Stimulated activated CD8-positive, alpha-beta memory T cell treated with anti-CD3 and anti-CD28 coated beads, Interleukin-4, amount 100 ng/mL, for 48 hours (primary cell): ENCODE measurements at places on chromosomes 2 and 18.

GRCh38 chr18:55546851-55547704 is 40.9 kb downstream of the TCF4 start:
- no peak for DNase-seq

DNA sequence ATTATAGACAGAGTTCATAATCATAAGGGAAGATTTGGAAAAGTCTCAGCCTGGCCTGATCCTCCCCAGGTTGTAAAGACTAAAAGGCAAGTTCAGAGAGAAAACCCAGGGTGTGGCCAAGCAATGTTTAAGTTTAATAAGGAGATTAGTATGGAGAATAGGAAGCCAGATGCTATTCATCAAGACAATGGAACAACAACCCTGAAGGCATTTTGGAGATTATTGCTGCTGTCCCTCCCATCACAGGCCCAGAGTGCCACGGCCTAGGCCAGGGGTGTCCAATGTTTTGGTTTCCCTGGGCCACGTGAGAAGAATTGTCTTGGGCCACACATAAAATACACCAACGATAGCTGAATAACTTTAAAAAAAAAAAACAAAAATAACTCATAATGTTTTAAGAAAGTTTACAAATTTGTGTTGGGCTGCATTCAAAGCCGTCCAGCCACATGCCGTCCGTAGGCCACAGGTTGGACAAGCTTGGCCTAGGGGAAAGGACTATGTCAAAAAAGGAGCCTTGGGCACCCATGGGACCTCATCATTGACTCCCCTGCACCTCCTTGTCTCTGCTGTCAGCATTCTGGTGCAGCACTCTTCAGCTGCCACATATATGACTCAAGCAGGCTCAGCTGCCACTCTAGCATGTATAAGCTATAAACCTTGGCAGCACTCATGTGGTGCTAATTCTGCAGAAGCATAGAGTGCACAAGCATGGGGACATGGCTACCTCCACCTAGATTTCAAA is 20.8 kb downstream of the DPP4 start:
- DNase-seq = no peak

GRCh38 chr2:176178038-176178756 is 10.3 kb upstream of the HOXD1 start:
- no peak for DNase-seq

DNA sequence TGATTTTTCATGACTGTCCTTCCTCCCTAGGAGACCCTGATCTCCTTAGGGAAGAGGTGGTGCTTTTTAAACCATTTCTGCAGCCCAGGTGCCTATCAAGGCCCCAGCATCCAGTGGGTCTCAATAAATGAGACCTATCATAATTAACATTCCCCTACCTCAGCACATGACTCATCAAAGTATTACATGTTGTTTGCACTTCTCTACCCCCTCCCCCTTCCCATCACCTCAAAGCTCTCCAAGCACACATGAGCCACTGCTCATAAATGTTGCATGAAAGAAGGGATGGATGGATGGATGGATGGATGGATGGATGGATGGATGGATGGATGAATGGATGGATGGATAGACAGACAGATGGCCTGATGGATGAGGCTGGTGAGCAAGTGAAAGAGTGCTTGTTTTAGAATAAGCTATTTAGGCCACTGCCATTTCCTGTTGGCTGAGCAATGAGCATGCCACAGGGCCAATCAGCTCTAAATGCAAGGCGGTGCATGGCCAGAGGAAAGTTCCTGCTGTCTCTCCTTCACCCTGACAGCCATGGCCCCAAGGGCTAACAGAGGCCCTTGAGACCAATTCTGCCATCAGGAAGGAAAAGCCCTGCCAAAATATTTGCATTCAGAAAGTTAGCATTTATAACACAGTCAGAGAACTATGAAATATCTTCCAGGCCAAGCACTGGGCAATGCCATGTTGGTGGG is 20.9 kb upstream of the STEAP3 start:
- no peak for DNase-seq

- DNase-seq = no peak
These were observed 242.9 kb upstream of the GYPC start for GRCh38 chr2:126413079-126413478.

GRCh38 chr2:204670756-204671155 is 125.5 kb downstream of the PARD3B start:
- no peak for DNase-seq
